ENCODE measurements at places on chromosomes 13 and 19. TPM values are rescaled to one million over a fixed set of nuclear protein-coding genes. Genes with fewer than 3 reads are reported as not detected.

DNA sequence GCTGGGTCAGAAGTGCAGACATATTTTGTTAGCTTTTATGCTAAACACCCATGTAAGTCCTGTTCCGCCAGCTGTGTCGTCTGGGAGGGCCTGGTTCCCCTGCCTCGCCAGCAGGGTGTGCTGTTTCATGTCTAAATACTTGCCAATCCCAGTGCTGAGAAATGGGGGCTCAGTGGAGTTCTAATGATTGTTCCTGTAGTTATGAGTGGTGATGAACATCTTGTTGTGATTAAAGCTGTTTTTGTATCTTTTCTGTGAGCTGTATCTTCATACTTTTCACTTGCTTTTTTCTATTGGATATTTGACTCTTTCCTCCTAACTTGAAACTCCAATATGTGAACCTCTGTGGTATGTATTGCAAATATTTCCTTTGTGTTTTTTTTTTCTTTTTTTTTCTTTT is 32.7 kb downstream of the KDM4B start:
- no peak for DNase-seq

DNA sequence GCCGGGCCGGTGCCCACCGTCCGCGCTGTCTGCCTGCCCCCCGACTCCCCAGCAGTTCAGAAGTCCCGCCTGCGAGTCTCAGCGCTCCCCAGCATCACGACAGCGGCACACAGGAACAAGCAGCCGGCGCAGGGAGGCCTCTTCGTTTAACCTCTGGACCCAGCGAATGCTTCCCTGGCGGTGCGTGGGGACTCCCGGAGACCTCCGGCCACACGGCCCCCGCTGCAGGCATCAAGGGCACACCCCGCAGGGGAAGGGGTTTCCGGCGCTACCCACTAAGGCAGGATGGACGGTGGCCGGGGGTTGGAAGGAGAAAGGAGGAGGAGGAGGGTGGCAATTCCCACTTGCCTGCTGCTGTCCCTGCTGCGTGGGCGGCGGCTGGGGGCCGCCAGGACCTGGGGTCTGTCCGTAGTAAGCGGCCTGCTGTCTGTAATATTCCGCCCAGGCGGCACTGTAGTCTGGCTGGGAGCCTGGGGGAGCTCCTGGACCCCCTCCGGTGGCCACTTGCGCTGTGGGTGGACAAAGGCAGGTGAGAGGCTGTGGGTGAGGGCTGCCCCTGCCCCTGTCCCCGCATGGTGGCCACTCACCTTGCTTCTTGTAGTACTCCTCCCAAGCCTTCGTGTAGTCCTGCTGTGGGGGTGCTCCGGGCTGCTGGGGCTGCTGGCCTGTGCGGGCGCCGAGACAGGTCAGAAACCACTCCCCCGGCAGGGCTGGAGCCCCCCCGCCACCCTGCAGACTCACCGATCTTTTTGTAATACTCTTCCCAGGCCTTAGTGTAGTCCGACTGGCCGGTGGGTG is 9.6 kb downstream of the KHSRP start:
- no peak for DNase-seq

GRCh38 chr13:49419276-49419675 is 24.6 kb downstream of the CAB39L start:
- DNase-seq = peak; percentile 50

- DNase-seq = no peak
These were observed 526 bp upstream of the DMWD start for GRCh38 chr19:45793178-45793564.

DNA sequence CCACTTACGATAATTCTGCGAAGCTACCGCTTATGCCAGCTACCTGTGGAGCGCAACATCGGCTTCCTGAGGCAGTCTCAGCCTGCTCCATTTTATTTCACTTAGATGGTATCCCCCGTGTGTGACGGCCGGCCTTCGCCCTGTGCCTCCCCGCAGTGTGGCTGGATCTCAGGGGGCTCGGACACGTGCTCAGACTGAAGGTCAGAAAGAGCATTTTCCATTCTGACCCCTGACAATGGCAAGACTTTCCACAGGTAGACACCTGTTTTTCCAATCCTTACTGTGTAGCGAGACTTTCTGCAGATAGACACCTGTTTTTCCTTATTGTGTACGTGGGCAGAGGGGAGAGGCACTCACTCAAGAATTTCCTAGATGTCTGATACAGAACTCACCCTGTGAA is 52.7 kb downstream of the ATP11A start:
- DNase-seq = no peak

DNA sequence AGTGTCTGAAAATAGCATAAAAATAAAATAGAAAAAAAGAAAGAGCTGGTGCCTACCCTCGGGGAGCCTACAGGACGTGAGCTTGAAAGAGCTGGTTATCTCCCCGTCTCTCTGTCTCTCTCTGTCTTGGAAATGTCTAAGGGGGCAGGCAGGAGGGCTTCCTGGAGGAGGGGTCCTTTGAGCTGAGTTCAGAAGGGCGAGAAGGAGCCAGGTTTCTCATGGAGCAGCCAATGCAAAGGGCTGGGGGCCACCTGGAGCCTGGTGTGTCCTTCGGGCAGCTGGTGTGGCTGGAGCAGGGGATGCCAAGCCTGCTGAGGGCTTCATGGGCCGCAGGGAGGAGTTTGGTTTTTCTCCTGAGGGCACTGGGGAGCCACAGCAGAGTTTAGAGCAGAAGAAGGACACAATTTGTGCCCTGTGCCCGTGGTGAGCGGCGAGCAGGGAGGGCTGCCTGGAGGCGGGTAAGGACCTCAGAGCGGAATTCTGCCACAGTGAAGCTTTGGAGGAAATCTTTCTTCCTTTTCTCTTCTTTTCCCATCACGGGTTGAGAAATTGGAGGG is 38.7 kb downstream of the EFNA2 start:
- no peak for DNase-seq

- no peak for DNase-seq
These were observed 38.9 kb upstream of the IPO5 start for GRCh38 chr13:97914540-97914939.

Gene DNM2
- total RNA-seq = 274 TPM

GRCh38 chr13:56102641-56103040 is 1038.1 kb upstream of the PRR20A start:
- no peak for DNase-seq

Gene TYROBP
- 21.7 TPM for total RNA-seq

Gene SLC46A3
- total RNA-seq = 36.0 TPM

DNA sequence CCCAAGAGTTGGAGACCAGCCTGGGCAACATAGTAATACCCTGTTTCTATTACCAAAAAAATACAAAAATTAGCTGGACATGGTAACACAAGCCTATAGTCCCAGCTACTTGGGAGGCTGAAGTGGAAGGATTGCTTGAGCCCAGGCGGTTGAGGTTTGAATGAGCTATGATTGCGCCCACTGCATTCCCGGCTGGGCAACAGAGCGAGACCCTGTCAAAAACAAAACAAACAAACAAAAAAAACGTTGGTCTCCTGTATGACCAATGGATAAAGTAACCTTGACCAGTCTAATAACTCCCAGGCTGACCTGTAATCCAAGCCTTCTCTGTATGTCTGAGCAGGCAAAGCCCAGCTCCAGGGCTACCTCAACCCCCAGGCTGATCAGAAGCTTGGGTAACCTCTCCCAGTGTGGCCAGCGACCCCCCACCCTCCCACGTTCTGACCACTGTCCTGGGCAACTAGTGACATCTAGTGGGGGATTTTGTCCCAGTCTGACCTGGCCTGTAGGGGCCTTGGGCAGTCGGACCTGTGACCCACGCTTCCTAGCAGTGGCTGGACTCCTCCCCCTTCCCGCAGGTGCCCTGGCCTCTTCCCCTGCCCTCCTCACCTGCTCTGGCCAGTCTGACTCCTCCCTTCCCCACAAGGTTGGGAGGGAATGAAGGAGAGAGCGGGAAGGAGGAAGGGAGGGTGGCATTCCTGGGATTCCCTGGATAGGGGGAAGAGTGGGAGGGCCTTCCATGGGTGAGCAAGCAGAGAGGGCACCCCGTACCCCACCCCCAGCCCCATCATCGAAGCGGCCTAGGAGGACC is 1.0 kb upstream of the BCAM start:
- no peak for DNase-seq

DNA sequence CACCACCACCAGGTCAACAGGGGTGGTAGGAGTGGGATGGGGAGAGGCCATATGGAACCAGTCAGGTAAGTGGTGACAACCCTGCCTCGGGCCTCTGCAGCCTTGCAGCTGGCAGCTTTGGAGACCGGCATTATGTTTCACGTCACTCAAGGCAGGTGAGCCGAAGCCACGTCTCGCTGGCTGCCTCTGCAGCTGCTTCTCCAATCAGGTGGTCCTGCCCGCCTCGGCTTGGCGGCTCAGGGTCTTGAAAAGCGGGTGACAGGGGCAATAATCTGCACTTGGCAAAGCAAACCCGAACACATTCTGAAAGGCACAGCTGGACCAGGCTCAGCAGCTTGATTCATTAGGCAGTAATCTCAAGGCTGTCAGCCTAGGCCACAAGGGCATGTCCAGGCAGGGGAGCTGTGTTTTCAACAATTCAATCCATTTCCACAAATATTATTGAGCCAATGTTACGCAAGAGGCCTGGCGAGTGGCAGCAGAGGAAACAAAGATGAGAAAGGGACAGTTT is 77.4 kb upstream of the PCDH8 start:
- DNase-seq = no peak

DNA sequence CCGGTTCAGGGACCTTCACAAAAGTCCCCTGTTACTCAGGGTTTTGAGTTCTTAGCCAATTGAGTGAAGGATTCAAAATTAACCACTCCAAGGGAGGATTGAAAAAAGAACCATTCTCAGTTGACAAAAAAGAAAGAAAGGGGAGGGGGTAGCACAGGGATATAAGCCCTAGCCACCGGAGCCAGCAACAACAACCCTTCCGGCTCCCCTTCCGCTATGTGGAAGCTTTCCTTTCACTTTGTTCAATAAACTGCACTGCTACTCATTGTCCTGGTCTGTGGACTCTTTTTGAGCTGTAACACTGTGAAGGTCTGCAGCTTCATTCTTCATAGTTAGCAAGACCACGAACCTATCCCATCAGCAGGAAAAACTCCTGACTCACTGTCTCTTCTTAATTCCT is 1488.1 kb upstream of the PRR20A start:
- no peak for DNase-seq

GRCh38 chr19:12287958-12288500 is 6.7 kb downstream of the ZNF44 start:
- no peak for DNase-seq

GRCh38 chr13:100547791-100548201 is 40.8 kb downstream of the GGACT start:
- peak; percentile 48 for DNase-seq

Gene NDFIP2
- total RNA-seq = 25.3 TPM

- DNase-seq = no peak
These were observed 26.9 kb upstream of the PIK3R2 start for GRCh38 chr19:18126097-18126496.

- peak; percentile 39 for DNase-seq
These were observed 114.6 kb upstream of the VSTM2B start for GRCh38 chr19:29411113-29411581.
